ENCODE measurements at places on chromosomes 11 and 22.

DNA sequence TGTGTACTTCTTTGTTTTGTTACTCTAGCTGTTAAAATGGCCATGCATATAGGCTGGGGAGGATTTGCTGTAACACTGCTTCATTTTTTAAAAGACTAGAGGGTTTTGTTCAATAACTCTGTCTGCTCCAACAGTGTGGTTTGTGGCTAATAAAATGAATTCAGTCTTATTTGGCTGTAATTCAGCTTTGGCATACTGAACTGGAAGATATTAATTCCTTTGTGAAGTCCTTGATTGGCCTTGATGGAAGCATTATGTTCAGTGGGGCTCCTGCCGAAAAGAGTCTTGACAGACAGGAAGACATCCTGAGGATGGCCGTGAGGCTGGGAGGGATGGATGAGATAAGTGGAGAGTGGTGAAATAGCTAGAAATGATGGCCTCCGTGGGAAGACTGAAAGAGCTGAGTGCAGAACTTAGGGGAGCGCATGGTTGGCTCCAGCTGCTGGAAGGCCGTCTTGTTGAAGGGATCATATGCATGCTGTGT, 44.8 kb upstream of the MYO18B start:
- no peak for DNase-seq

GRCh38 chr22:39110631-39111561, 13.9 kb downstream of the APOBEC3H start:
- no peak for DNase-seq

DNA sequence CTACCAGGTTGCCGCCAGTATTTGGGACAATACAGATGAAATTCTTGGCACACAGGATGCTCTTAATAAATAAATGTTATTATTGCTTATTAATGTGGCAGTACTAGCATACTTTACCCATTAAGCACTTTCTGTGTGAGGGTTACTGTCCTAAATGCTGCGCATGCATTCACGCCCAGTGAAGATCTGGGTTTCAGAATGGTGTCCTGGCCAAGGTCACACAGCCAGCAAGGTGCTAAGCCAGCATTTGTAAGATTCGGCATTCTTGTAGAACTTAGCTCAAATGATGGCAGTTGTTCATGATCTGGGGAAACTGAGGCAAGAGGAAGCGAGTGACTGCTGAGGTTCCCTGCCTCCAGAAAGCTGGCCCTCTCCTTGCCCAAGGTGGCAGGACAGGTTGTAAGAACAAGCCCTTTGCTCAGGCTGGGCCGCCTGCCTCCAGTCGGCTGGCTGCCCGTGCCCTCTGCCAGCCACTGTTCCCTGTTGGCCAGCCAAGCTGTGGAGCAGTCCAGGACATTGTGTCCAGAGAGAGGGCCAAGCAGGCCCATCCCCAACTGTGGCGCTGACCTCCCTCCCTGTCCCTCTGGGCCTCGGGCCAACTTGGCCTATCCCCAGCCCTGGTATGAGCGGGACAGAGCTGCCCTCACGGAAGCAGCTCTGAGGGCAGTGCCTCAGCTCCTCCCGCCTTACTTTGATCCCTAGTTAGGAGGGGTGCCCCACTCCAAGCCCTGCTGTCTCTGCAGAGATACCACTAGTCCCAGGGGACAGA, 28.8 kb downstream of the TOB2 start:
- no peak for DNase-seq

- DNase-seq, result no peak
Measured at GRCh38 chr11:20618083-20618482, 18.7 kb downstream of the SLC6A5 start.

DNA sequence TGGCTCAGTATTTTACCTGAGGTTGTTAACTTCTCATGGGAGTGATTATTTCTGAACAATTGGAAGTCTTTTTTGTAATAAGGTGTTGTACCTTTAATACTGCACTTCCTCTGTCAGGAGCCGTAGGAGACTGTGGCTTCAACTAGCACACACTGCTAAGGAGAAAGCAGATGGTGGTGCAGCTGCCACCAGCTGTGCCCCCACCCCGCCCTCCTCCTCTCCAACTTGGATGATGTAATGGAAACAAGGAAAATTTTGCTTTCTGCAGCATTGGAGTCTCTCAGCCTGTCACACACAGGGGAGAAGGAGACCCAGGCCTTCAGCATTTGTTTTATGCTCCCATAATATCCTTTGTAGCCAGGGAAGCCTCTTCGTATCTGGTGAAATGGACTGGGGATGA, 91.2 kb downstream of the TEAD1 start:
- DNase-seq, result no peak

DNA sequence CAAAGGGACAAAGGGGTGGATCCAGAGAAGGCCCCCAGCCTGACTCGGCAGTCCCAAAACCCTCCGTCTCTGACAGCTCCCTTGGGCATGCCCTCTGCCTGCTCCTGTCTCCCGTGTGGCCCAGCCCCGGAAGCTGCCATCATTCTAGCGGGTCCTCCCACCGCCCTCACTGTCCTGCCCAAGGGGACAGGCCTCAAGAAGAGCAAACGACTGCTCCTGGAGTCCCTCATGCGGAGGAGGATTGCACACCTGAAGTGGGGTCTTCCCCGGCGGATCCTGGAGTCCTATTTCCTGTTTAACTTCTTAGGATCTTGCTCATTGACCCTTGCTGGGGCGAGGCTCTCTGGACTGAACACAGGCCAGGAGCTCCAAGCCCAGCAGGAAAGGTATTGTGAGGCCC, 2.6 kb upstream of the MEI1 start:
- DNase-seq, result no peak

DNA sequence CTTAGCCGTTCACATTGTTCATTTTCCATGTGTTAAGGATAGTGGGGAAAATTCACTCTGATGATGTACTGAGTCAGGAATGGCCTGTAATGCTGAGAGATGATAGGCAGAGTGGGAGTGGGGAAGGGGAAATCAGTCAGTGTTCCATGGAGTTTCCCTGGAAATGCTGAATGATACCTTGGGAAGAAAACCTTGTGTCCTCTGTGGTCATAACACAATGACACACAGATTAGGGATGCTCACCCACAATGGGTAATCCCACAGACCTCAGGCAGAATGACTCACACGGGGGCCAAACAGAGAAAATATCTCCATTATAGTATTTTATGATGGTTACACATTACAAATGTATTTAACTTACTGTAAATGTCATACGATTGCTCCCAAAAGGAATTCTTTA, 118.0 kb downstream of the SNX19 start:
- no peak for DNase-seq

DNA sequence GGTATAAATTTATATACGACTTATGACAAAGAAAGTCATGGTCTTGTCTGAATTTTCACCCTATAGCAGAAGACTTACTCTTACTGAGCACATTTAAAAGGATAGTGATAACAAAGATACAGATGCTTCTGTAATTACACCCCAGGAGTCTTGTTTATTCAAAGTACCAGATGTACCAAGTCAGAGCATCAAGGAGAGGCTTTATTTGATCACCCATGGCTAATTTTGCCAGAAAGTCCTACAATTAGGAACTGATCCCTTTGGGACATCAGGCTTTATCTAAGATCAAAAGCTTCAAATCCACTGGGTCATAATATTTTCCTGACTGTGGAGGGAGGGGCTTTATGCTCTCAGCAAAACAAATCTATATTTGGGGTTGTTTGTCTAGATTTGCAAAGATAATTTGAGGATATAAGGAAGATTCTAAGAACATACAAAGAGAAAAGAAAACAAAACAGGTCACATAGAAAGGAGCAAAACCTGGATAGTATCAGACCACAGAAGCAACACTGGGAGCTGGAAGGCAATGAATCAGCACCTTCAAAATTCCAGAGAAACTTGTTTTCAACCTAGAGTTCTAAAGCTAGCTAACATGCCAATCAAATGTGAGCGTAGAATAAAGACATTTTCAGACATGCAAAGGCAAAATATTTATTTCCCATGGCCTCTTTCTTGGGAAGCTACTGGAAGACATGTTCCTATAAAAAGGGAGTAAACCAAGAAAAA, 124.8 kb upstream of the CSNK2A3 start:
- no peak for DNase-seq

GRCh38 chr11:22472306-22472705, 134.1 kb downstream of the SLC17A6 start:
- DNase-seq, result no peak

DNA sequence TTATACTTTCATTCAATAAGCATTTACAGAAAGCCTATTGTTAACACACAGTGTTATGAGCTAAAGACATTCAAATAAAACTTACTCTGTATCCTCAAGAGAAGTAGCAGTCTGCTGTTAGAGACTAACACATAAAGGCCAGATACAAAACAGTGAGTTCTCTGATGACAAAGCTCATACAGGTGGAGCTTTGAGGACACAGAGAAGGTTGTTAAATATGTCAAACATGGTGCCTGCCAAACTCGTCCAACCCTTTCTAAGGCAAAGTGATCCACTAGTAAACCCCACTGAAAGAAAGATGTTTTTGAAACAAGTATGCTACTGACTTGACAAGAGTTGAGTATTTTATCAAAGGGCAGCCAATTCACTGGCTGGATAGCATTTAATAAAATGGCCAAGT, 70.1 kb downstream of the C2CD3 start:
- DNase-seq, result no peak

GRCh38 chr11:47186700-47187695, 764 bp upstream of the PACSIN3 start:
- peak; percentile 22 for DNase-seq

GRCh38 chr11:86592659-86593451, 79.6 kb downstream of the ME3 start:
- DNase-seq, result peak; percentile 24

DNA sequence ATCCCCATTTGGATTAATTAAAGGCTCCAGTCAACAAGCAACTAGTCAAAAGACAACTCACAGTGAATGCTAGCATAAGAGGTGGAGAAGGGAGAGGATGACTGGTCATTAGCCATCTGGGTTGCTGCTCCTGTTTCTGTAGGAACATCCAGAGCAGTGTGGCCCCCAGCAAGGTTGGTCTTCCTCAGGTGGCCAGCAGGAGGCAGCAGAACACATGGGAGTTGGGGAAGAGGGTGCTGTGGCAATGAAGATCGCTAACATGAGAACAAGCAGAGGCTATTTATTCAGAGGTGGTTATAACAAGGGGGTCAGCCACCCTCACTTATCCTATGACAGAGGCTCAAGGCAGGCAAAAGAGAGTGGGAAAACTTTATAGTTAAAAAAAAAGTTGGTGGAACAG, 21.3 kb downstream of the IZUMO1R start:
- peak; percentile 9 for DNase-seq

DNA sequence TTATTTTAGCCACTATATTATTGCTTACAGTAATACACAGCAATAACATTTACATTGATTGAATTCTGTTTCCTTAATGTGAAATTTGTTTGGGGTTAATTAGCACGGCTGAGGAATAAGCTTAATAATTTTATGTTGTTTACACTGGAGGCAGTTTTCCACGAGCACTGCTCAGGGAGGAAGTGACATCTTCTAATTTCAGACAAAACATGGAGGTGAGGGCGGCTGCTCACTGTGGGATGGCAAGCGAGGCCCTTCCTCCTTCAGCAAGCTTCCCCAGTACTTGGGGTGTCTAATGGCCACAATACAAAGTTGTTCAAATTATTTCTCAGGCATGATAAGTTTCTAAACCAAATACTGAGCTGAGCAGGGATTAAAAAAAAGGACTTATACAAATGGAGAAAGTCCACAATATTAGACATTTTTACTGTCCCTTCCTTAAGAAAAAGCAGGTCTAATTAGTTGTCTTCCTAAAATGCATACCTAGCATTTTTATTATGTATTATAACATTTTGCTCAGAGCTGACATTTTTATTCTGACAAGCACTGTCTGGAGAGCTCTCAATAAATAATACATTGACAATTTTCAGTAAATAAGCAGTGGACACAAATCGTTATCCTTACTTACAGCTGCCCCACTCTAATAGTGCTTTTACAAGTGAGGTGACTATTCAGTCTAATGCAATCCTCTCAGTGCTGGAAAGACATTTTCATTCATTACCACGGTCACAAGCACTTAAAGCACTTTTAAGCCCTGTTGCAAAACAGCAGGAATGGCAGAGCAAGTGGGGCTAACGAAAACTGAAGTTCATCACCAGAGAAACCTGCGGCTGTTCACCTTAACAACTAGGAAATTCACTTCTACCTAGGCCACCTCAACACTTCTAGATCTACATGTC, 56.2 kb downstream of the SOX6 start:
- DNase-seq, result no peak

DNA sequence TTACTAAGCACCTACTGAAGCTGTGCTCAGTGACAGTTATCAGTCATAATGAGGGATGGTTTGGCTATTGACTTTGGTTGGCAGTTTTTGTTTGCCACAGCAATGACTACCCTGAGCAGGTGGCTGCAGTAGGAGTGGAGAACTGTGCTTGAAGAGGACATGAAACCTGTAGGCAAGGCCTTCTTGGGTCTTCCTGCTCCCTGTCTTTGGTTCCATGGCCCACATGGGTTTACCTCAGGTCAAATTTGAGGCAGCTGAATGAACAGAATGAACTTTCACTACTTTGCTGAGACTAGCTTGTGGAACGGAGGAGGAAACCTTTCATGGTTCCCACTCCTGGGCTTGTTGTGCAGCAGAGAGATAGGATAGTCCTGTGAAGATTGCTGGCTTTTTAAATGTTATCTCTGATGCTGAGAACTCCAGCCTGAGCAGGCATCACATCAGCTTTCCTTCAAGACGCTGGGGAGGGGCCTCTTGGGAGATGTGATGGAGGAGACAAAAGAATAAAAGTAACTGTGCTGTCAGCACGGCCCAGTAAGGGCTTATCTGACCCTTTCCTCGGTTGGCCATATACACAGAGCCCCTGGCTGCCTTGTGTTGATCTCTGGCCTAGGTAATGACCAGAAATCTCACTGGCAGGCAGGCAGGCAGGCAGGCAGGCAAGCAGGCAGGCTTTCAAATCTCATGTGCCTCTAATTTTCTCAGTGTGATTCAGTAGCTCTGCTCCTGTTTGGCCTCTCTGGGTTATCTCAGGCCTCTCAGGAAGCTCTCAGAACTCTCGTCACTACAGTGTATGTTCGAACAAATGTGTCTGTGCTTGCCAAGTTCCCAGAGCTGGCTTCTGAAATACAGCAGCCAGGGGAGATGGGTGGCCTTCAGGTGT, 12.0 kb downstream of the STIM1 start:
- no peak for DNase-seq

GRCh38 chr11:90594658-90595057, 371.8 kb upstream of the CHORDC1 start:
- no peak for DNase-seq

GRCh38 chr22:49047447-49047846, 780.2 kb downstream of the BRD1 start:
- DNase-seq, result no peak

GRCh38 chr11:44029507-44029845, 18.3 kb upstream of the ACCSL start:
- DNase-seq, result no peak

GRCh38 chr11:94545264-94546161, 1.8 kb downstream of the FUT4 start:
- DNase-seq, result no peak

DNA sequence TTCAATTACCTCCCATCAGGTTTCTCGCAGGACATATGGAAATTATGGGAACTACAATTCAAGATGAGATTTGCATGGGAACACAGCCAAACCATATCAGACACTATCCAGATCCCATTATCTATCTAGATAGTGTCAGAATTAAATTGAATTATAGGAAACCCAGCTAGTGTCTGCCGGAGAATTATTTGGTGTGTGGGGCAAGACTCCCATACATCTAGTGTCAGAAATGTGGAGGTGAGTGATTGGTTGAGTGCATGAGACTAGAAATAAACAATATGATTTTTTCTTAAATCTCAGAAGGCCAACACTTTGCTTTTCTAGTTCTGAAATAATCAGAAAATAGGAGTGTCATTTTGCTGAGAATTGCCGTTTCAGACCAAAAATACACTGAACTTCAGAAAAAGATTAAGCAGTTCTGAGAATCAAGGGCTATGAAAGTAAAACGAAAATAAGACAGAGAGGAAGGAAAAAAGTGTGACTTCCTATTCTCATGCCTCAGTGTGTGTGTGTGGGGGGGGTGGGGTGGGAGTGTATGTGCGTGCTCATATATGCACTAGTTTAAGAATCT, 21.3 kb downstream of the CASP12 start:
- DNase-seq, result no peak

All from stimulated activated CD8-positive, alpha-beta memory T cell treated with anti-CD3 and anti-CD28 coated beads, Interleukin-15, amount 100 ng/mL, for 4 hours (primary cell).